ENCODE measurements at places on chromosomes 1 and 21. TPM values are rescaled to one million over a fixed set of nuclear protein-coding genes. Genes with fewer than 3 reads are reported as not detected.

Gene NUDT4B
- 0.86 TPM for total RNA-seq

Gene ATXN7L2
- 9.0 TPM for total RNA-seq

- no peak for DNase-seq
These were observed 6.0 kb downstream of the DYNLT5 start for GRCh38 chr1:66758241-66758755.

DNA sequence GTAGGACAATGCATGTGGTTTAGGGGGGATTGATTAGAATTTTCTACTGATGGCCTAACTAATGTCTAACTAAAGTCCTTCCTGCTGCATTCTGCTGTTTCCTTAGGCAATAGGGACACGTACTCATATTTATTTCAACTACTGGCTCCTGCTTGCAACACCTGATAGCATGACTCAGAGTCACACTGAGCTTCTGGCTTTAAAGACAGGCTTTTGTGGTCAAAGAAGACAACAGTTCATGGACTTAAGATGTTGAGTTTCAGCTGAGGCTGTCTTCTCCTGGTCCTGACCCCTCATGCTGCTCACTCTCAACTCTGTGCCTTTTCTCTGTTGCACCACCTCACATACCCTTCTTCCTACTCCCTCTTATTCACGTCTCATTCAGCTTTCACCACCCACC is 29.1 kb upstream of the TRABD2B start:
- DNase-seq: no peak

DNA sequence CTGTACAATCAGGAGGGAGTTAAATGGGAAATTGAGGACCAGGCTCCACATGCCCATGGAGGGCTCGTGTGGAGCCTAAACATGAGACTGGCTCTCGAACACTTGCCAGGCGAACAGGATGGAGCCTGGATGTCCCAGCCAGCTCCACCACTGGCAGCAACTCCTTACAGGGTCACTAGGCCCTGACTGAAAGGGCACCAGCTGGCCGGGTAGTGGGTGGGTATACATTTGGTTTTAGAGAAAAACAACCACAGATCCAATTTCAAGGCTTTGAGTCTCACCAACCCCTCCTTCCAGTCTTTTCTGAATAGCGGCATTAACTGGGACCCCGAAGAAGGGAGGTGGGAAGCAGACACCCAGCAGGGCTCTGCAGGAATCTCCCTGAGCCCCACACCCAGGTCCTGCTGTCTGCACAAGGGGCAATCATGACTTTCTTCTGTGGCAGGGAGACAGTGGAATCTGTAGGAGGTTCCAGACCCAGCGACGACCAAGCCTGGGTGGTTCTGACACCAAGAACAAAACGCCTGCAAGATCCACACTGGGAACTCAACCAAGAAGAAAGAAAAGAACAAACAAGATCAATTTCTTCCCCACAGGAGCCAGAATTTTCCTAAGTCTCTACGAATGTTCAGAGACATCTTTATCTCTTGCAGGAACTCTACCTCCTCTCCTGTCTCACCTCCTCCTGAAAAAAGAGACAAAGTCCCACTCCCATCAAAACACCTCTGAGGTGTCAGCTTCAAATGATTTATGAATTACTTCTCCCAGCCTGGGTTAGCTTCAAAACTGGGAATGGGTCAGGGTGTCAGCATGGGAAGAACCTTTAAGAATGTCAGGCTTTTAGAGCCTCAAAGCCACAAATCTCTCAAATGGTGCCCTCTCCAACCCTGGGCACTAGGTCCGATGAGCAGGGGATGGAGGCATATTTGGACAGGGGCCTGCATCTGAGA is 26.5 kb upstream of the SRP9 start:
- no peak for DNase-seq

Measured in CD4-positive, alpha-beta memory T cell (primary cell).